C1 segment of cervical spinal cord (tissue), 14 donors: ENCODE measurements at places on chromosomes 1 and 21.

DNA sequence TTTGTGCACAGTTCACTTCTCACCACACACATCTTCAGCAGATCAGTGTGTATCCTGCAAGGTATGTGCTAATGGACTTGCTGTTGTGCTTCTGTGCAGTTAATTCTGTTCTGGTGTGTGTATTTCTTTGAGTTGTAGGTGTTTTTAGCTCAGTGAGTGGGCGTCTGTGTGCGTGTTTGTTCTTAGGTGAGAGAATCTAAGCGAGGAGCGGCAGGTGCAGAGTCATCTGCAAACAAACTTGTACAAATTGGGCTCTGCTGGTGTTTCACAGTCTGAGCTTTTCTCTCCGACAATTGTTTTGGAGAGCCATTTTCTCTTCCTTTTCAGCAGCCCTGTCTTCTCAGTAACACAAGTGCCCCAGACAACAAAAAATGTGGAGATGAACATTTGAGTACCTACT lies 43.6 kb downstream of the ACP6 start:
- no peak for DNase-seq

- DNase-seq = no peak
Measured at GRCh38 chr1:113675302-113675701, 84.0 kb downstream of the PHTF1 start.

DNA sequence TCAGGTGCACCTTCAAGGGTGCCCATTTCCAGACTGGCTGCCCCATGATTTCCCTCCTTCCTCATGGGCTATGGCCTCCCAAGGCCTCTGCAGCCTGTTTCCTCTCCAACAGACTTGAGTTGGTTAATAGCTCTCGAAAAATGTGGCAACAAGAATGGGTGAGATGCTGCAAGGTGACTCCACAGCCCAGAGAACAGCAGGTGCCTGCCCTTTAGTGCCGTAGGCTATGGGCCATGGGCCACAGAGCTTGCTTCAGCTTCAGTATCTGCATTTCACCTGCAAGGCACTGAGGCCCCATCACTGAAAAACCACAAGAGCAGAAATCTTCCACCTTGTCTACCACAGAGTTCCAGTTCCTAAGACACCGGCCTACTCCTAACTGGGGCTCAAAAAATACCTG lies 122.0 kb downstream of the ETS2 start:
- DNase-seq = no peak

DNA sequence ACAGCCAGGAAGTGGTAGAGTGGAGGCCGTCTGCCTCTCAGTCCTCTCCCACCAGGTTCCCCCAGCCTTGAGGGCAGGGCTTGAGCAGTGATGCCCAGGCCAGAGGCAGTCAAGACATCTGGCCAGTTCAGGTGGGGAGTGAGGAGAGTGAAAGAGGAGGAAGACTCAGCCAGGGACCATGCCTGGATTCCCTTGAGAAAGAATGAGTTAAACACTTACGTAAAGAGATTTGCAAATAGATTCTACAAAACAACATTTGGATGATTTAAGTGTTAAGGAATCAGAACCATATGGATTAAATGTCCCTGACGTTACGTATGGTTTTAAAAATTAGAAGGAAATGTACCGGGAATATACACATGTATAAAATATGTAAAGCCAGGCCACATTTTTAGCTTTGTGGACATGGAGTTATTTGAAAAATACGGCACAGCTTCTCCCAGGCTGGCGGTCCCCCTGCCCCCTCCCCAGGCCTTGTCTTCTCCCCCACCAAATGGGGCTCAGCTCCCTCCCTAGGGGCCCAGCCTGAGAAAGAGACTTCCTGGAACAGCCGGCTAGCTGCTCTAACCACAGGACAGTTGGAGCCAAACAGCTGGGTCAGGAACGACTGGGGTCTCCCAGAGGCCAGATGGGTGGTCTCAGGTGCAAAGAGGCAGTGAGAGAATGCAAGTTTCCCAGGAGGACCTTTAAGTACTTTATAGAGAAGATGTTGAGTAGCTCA lies 188.3 kb upstream of the EDN2 start:
- DNase-seq = no peak

DNA sequence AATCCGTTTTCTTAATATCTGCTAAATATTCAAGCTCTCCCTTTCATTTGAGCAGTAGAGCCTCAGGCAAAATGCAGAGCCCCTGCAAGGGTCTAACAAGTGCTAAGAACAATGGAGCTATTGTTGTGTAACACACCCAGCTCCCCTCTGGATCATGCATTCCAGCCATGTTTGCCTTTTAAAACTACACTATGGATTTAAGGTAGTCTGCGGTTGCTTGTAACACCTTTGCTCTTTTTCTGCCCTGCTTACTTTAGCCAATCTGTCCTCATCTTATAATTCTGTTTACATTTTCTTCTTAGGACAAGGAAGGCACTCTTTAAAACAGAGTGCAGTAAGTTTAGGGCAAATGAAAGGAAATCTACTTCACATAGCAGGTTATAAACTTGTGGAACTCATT lies 60.0 kb upstream of the C1orf105 start:
- no peak for DNase-seq

DNA sequence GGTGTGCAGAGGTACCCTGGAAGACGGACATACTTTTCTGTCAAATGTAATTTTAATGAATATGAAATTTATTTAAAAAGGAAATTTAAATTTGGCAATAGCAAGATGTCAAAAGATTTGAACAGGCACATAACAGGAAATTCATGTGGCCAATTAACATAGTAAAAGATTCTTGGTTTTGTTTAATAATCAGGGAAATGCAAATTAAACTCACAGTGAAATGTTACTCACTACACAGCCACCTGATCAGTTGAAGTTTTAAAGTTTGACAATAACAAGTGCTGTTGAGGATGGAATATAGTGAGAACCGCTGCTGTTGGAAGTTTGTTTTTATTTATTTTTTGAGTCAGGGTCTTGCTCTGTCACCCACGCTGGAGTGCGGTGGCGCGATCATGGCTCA lies 63.9 kb downstream of the TEX35 start:
- no peak for DNase-seq
